Stimulated activated CD4-positive, alpha-beta T cell treated with anti-CD3 and anti-CD28 coated beads, Interleukin-1b, Interleukin-23, amount 100 ng/mL, for 4 hours (primary cell): ENCODE measurements at places on chromosomes 4 and X.
A peak's percentile ranks its signal among the peaks of the same experiment; 100 is the strongest.

DNA sequence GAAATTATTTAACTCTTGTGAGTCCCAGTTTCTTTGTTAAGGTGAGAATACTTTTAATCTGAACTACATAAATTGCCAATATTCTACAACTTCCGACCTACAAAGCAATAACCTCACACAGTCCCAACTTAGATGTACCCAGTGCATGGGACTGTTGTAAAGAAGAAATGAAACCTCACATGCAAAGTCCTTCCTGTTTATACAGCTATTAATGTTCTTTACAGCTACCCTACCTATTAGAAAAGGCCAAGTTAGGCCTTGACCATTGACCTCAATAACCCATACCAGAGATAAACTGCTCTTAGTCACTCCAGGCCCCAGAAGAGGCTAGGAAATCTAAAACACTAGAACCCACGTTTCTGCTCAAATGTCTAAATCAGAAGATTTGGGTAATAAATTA, 920.1 kb upstream of the TENM3 start:
- DNase-seq = no peak

- DNase-seq = peak; percentile 39
These were observed 433 bp downstream of the MMAA start for GRCh38 chr4:145619639-145619996.

- DNase-seq = peak; percentile 4
These were observed 151.2 kb upstream of the SLC4A4 start for GRCh38 chr4:71187404-71188155.

GRCh38 chr4:158739600-158739999, 16.4 kb upstream of the PPID start:
- DNase-seq = no peak

DNA sequence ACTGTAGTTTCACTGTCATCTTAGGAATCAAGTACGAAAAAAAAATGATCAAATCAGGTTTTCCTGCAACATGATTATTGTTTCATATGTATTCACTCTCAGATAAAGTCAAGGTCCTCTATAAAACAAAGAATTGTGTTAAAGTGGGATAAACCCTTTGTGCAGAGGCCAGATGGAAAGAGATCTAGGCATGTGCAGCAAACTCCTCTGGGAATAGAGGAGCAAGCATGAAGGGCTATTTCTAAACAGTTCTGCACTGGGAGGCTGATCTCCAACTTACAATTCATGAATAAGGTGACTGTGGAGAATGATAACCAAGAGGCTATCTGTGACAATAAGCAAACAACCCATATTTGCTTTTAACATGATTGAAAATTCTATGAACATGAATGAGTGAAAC, 2.4 kb upstream of the WDFY3 start:
- DNase-seq = no peak

GRCh38 chr4:147616849-147617172, 386 bp upstream of the TMEM184C start:
- no peak for DNase-seq

- no peak for DNase-seq
These were observed 138.8 kb upstream of the TAPT1 start for GRCh38 chr4:16365036-16365569.
